Stimulated activated naive CD8-positive, alpha-beta T cell treated with anti-CD3 and anti-CD28 coated beads, Interleukin-15, Interleukin-2, amounts not matched to agents 100 U/mL and 50 U/mL, for 24 hours (primary cell): ENCODE measurements at places on chromosomes 3 and 15.

DNA sequence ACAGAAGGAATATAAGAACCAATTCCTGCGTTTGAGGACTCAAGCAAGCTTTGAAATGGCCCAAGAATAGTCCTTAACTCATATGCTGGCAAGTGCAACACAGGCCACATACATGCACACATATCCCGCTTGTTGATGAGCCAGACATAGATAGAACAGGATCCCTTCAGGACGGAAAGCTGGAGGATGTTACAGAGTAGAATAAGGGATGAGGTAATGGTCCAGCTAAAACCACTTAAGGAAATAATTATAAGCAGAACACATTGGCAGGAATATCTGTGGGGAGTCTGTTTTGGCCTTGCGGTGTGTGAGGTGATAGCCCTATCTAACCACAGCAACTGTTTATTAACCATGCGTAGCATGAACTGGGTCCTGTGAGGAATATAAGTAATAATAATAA lies 25.0 kb downstream of the SCG3 start:
- no peak for DNase-seq

DNA sequence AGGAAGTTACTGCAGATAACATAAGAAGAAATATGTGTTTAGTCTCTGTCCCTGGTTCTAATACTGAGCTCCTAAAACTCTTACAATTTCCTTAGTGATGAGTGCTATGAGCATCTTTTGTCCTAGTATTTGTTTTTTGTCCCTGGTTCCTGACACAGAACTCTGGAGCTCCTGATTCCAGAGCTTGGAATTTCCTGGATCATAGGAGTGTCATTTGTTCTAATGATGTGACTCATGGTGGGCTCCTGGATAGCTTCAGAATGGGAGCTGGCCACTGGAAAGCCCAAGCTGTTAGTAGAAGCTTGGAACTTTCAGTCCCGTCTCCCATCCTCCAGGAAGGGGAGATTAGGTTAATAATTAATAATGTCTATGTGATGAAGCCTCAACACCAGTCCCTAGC lies 98.2 kb downstream of the CNTN6 start:
- no peak for DNase-seq

DNA sequence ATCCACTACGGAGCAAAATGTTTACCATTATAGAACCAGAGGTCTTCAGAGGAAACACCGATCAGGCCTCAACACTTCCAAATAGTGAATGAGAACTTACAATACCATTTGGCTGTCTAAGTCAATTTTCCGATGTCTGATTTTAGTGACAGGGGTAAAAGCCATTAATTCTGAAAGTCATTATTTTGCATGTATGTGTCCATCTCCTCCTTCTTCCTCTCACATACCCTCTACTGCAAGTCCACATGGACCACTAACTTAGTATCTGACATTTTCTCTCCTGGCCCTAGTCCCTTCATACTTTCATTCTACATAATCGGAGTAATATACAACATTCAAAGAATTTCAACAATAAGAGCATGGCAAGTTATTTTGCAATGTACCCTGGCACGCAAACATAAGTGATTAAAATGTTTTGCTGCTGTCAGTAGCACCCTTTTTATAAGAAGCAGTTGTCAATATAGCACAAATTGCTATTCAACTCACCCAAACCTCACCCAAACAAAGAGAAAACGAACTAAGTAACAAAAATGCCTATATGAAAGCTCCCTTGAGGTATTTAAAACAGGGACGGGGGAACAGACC lies 1.9 kb downstream of the TOP2B start:
- DNase-seq, result no peak

- no peak for DNase-seq
These were observed 51.7 kb downstream of the CLDN11 start for GRCh38 chr3:170470063-170471016.

GRCh38 chr3:176661432-176661964 lies 535.8 kb downstream of the TBL1XR1 start:
- no peak for DNase-seq

DNA sequence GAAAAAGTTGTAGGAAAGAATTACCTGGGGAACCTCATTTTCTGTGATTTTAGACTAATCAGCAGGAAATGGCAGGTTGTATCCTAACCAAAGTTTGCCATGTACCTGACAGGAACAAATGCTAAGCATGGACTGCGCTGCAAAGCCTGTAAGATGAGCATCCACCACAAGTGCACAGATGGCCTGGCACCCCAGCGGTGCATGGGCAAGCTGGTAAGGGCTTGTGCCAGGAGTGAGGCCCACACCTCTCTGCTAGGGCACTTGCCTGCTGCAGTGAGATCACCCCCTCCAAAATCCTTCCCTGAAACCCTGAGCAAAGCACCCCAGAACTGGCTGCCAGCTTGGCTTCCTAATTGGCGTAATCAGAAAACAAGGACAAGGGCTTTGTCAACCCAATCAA lies 102.6 kb downstream of the STAC start:
- DNase-seq, result no peak

- peak; percentile 5 for DNase-seq
These were observed 110.5 kb upstream of the GAP43 start for GRCh38 chr3:115512565-115513415.

DNA sequence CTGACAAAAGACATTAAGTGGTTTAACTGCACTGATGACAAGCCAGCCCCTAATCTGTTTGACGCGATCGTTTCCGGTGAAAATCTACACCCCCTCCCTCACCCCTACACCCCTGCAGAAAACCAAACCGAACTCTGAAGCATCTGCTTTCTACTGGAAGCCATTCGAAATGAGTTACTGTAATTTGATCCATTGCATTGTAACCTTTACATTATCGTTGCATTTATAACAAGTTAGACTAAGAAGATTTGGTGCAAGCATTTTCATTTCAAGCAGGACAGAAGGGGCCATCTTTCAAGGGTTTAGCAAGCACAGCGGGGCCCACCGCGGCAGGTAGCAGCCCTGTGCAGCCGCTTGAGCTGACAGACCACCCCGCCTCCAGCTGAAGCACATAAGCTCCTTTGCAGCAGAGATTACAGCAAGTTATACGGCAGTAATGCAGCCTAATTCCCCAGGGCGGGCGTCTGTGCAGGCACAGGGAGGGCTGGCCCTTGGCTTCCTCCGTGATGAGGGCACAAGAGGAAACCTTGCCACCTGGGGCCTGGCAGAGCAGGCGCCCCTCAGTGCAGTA lies 79.3 kb downstream of the CHSY1 start:
- no peak for DNase-seq

GRCh38 chr15:70281811-70282307 lies 184.1 kb upstream of the TLE3 start:
- DNase-seq, result no peak
